ENCODE measurements at places on chromosomes 3 and 15.

- DNase-seq: no peak
Measured at GRCh38 chr15:24269166-24269571, 406.4 kb upstream of the NPAP1 start.

- no peak for DNase-seq
Measured at GRCh38 chr3:94115482-94115881, 52.6 kb downstream of the NSUN3 start.

DNA sequence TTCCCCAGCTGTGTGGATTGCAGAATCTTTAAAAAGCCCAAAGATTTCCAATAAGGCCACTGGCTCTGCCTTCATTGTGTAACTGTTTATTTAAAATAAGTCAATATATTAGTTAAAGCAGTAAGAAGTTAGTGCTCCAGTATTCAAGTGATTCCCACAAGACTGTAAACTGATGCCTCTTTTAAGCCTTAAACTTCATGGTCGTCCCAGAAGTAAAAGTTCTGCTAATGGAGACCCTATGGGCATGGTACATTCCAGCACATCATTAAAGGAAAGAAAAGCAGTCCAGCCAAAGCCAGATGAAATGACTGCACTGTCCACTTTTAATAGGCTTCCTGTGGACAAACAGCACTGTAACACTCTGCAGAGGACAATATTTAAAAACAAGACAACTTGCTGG, 512.6 kb downstream of the MECOM start:
- DNase-seq: no peak

DNA sequence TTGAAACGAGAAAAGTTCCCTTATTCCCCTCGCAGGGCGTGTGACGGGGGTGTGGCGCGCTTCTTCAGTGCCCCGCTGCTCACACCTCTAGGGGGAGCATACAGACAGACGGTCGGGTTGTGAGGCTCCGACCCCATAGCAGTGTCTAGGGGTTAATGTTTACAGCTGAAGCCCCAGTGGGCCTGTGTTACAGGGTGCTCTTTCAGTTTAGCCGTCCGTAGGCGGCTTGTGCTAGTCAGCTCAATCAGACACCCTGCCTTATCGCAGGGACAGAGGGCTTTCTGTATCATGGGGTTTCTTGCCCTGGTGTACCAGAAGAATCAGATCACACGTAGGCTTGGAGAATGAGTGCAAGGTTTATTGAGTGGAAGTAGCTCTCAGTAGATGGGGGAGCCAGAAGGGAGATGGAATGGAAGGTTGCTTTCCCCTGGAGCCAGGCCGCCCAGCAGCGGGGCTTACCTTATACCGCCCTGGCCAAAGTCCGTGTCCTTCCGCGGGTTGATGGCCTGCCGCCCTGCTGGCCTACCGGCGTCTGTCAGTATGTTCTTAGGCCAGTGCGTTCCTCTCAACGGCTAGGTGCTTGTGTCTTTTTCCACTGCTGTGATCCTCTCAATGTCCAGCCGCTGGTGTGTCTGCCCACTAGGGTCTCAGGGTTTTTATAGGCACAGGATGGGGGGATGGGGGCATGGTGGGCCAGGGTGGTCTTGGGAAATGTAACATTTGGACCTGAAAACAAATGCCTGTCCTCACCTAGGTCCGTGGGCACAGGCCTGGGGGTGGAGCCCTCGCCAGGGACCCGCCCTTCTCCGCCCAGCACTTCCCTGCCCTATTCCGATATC, 32.2 kb upstream of the ACP3 start:
- no peak for DNase-seq

GRCh38 chr3:126743781-126744180, 39.7 kb downstream of the CHCHD6 start:
- DNase-seq: no peak

- DNase-seq: no peak
Measured at GRCh38 chr3:157127831-157128767, 31.8 kb downstream of the CCNL1 start.

DNA sequence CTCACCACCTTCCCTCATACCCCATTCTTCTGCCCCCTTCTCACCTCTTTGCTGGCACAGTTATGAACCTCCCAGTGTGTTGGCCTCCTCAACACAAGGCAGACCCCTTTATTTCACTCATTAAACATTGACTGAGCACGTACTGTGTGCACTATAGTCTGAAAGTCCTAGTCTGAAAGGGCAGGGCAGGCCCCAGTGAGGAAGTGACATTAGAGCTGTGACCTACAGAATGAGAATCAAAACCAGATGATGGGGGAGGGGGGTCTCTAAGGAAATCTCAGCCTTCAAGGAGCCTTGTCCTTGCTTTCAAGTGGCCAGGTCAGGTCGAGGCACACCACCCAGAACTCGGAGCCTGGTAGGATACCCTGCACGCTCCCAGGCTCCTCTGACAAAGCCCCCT, 3.5 kb downstream of the SLC28A1 start:
- DNase-seq: no peak

- no peak for DNase-seq
Measured at GRCh38 chr3:140441006-140441405, 236.9 kb upstream of the TRIM42 start.

DNA sequence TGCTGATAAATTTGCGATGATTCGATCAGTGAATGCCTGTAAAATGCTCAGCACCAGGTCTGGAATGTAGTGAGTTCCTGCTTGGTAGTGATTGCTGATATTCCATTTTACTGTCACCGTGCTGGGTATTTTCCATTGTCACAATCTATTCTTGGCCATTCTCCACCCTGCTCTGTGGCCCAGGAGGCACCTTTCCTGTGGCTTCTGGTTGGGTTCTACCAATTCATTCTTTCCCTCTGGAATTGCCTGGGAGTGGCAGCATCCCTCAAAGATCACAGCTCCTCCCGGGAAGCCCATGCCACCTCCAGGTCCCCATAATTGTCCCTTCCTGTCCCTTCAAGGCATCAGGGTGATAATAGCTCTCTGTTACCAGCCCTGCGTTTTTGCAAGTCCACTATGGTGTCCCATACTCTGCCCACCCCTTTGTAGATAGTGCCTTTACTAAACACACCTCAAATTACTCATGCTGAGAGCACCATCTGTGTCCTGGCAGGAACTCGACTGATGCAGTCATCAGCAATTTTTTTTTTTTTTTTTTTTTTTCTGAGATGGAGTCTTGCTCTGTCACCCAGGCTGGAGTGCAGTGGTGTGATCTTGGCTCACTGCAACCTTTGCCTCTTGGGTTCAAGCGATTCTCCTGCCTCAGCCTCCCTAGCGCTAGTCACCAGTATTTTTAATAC, 177.8 kb upstream of the PROK2 start:
- no peak for DNase-seq

Measured in activated T-helper 1 cell treated with anti-CD3 and anti-CD28 coated beads, Interleukin-2, amount 50 U/mL, for 16 hours (primary cell).